ENCODE measurements at places on chromosomes 1 and 21.
A peak's percentile ranks its signal among the peaks of the same experiment; 100 is the strongest.

GRCh38 chr1:55368698-55369097 is 153.5 kb upstream of the USP24 start:
- no peak for DNase-seq

DNA sequence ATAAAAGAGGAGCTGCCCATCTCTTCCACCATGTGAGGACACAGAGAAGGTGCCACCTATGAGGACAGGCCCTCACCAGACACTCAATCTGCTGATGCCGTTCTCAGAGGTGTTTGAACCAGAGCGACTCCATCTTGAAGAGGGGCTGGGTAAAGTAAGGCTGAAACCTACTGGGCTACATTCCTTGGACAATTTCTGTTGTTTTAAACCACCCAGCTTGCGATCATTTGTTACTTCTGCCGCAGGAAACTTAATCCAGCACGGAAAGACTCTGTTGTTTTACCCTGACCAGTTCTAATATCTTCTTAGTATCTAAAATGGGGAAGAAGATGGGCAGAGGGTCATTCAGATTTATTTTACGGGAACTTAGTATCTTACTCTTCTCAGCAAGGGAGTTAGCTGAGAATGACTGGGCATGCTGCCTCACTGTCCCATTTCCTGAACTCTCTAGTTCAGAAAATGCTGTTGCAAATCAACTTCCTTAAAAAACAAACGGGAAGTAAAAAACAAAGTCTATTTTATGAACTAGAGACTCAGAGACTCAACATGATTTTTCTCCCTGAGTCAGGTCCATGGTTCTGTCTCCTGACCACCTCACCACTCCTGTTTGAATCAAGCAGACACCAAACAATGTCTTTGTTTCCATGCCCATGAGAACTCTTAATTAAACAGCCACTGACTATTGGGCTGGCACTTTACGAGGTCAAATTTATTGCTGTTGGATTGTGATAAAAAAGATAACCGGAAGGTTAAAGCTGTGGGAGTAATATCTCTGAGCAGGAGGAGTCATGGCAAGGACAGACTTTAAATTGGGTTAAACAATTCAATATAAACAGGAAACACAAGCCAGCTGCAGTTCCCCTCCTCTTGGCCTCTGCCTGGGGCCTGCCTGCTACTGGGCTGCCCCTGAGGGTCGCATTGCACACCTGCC is 23.8 kb upstream of the IFNAR1 start:
- DNase-seq, result no peak

DNA sequence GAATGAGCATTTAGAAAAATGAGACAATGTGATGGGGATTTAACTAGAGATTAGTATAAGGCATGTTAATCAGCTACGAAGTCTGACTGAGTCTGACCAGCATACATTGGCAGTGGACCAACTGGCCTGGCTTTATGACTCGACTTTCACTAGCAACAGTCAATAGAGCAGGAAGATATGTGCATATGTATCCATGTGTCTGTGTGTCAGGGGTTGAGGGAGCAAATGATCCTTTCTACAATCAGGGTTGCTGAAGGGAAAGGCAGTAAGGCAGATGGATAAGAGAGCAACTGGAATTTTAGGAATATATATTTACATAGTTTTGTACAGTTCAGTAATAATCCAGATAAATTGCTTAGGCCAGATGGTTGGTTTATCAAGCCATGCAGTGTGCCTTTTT is 645.6 kb downstream of the PLA2G4A start:
- no peak for DNase-seq

- DNase-seq, result no peak
These were observed 96.7 kb downstream of the ESRRG start for GRCh38 chr1:216626394-216627067.

DNA sequence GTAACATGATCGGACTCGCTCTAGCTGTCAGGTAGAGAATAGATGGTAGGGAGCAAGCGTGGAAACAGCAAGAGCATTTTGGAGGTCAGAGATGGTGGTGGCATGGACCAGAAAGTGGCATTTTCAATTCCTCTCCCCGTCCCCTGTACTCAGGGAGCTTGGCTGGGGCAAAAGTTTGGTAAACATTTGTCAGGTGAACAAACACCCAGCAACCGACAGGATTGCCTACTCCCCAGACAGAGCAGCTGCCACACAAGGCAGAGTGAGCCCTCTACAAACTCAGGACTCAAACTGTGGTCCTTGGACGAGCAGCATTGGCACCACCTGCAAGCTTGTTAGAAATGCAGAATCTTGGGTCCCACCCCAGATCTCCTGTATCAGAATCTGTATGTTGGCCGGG is 14.3 kb downstream of the PTAFR start:
- no peak for DNase-seq

DNA sequence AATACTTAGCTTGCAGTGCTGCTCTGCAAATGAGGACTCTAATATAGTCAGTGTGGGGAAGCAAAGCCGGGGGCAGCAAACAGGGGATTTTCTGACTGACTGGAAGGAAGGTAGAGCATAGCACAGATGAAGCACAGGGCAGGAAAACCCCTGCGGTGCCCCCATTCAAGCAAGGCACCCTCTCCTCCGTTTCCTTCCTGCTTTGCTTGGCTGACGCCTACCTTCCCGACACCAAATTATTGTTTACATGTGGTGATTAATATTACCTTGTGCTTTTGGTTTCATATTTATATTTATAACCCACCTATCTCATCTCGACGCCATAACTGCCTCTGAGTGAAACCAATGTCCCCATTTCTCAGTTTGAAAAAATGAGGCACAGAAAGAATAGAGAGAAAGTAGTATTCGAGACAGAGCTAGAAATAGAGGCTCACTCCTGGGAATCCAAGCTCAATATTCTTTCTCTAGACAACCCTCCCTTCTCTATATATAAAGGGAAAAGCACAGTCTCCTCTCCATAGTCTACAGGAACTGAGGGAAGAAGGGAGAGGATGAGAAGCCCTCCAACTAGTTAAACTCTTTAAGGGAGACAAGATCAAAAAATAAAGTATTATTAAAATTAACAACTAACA is 41.3 kb downstream of the PIK3C2B start:
- DNase-seq, result peak; percentile 62

- DNase-seq, result no peak
These were observed 1002.4 kb upstream of the ADGRL4 start for GRCh38 chr1:80008934-80009333.

GRCh38 chr21:20662514-20662913 is 335.7 kb upstream of the NCAM2 start:
- no peak for DNase-seq

DNA sequence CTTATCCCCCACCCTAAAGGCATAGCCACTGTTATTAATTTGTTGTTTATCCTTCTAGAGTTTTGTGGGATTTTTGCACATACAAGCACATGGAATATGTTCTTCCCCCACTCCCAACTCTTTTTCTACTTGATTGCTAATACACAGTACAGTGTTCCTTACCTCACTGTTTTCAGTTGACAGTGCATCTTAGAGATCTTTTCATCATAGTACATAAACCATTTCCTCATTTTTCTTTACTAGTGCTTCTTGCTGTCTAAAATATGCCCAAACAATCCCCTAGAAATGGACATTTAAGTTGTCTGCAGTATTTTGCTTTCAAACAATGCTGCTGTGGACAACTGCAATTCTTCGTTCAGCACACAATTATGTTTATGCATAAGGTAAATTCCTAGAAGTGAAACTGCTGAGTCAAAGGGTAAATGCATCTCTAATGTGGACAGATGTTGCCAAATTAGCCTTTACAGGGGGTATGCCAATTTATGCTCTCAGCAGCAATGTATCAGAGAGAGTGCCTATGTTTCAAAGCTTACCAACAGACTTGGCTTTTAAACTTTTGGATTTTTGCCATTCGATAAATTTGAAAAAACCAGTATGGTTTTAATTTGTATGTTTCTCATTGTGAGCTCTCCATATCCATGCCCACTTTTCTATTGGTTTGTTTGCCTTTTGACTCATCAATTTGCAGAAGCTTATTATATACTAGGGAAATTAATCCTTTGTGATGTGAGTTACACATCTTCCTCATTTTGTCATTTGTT is 132.6 kb downstream of the MRPS6 start:
- DNase-seq, result no peak

- DNase-seq, result no peak
These were observed 519.9 kb upstream of the USP24 start for GRCh38 chr1:55735106-55735505.

GRCh38 chr1:9069326-9070100 is at the start of gene SLC2A5:
TSS of gene SLC2A5 (minus strand) at chr1:9069635. CDS start at chr1:9069536, 99 bp downstream.
- DNase-seq, result no peak

Measured in activated T-cell treated with anti-CD3 and anti-CD28 coated beads, Interleukin-2, amount 50 U/mL, for 1 hour (primary cell).